HCT116 (cell line): ENCODE measurements at places on chromosomes 4 and X. TPM values are rescaled to one million over a fixed set of nuclear protein-coding genes. Genes with fewer than 3 reads are reported as not detected.

DNA sequence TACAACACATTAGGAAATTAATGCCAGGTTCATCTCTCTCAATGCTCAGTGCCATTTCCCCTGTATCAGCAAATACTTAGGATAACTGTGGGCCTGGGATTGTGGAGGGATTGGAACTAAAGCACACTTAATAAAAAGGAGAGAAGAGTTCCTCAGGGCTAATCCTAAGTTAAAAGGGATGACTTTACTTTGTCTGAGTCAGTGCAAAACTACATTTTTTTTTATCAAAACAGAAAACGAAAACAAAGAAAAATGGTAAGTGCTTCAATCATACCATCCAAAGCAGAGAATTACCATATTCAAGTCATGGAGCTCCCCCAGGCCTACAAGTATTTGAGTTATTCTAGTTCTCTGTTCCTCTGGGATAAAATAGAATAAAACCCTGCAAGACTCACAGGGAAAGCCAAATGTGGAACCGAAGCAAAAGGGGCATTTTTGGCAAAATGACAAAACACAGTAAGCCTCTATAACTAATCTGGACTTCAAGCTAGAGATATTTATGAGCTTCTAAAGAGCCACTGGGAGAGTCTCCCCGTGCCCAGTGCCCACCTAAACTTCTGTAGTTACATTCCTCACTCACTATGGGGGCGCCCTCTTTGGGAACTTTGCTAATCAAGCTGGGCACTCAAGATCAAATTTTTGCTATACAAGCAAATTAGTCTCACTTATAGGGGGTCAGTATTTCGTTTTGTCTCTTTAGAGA is 53.4 kb downstream of the PALLD start:
- DNase-seq, result no peak

- no peak for DNase-seq
Measured at GRCh38 chr4:158778156-158778711, 9.4 kb downstream of the FNIP2 start.

Gene HSFX3
- total RNA-seq, result 0.96 TPM

GRCh38 chr4:22672519-22672918 is 20.2 kb upstream of the GBA3 start:
- DNase-seq, result no peak

DNA sequence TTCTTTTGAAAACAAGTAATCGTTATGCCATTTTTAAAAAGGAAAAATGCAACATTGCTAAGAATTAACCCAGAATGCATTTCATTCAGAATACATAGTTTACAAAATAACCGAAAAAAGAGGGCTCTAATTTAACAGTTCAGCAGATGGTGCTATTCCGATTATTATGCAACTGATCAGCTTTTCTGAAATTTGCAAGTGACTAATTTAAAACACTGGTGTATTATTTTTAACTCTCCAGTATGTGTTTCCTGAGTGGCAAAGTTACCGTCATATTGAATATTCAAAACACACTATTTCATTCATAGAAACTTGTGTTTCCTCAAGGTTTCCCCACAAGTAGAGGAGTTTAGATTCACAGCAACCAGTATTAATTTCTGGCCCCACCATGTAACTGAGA is 21.1 kb downstream of the ZBTB49 start:
- DNase-seq, result no peak

DNA sequence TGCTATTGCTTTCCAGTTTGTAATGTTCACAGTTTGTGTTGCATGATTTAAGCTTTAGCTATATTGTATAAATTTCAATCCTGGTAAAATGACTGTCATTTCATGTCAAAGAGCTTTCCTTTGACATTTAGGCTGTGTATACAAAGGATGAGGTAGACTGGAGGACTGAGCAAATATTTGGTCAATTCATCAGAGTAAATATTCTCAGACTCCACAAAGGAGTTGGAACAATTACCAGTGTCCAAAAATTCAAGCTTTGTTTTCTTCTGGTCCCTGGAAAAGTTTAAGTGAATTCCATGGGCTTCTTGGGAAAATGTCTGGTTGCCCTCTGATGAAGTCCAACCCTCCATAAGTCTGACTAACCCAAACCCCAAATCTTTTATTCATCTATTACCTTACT is 682.4 kb downstream of the DACH2 start:
- no peak for DNase-seq

DNA sequence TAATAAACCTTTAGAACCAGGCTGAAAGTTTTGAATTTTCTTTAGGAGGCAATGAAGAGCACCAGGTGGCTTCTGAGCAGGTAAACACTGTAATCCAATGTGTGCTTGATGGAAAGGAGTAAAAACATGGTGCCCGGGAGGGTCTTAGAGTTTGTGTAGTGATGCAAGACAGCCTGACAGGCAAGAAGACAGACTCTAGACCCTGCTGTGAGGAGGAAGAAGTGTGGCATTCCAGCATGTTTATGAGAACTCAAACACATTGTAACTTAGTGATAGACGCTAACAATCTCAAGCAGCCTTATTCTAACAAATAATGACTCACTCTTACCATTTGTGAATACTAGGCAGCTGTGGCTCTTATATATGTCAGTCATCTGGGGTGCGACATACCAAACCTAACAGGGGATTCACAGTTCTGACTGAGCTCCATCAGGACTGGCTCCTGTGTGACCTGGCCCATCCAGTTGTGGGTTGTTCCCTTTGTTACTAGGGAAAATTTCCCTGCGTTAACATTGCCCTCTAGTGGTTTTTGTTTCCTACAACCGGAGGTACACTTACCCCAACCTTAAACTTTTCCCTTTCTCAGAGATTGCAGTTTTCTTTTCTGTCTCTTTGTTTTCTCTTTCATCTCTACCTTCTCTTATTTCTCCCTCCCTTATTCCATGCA is 53.8 kb downstream of the VSIG4 start:
- DNase-seq, result peak; percentile 57

GRCh38 chr4:112060212-112060611 is 85.0 kb upstream of the FAM241A start:
- DNase-seq, result peak; percentile 33

DNA sequence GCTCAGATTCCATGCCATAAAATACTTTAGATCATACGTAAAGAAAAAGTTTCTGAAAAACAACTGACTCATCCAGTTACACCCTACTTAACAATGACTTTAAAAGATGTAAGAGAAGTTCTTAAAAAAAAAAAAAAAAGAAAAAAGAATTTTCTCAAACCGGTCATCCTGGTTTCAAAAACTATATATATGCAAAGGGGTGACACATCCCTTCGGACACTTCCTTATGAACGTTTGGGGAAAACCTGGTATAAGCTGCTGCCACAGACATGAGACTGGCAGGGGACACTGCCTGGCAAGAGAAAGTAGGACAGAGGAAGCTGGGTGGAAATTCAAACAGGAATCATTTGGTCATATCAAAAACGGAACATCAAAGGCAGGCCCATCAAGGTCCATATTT is 81.2 kb upstream of the PRSS48 start:
- DNase-seq, result no peak

DNA sequence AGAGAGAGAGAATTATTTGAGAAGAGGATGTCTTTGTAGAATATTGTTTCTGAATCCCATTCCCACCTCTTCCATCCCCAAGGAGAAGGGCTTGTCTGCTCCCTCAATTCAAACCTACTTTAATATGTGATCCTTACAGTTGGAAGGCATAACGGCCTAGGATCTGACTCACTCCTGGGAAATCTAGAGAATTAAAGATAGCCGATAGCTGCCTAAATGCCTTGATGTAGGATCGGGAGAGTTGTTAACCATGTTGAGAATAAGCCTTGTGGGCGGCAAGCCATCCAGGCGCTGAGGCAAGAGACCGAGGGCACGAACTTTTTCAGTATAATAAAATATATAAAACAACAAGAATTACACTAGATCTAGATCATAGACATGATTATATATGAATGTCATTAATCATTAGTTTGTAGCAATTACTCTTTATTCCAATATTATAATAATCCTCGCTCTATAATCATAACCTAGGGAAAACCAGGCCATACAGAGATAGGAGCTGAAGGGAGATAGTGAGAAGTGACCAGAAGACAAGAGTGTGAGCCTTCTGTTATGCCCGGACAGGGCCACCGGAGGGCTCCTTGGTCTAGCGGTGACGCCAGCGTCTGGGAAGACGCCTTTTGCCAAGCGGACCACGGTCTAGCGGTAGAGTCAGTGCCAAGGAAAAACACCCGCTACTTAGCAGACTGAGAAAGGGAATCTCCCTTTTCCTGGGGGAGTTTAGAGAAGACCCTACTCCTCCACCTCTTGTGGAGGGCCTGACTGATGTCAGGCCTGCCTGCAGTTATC is 13.5 kb downstream of the EMCN start:
- DNase-seq, result no peak

Gene KLKB1
- total RNA-seq, result 0.10 TPM

DNA sequence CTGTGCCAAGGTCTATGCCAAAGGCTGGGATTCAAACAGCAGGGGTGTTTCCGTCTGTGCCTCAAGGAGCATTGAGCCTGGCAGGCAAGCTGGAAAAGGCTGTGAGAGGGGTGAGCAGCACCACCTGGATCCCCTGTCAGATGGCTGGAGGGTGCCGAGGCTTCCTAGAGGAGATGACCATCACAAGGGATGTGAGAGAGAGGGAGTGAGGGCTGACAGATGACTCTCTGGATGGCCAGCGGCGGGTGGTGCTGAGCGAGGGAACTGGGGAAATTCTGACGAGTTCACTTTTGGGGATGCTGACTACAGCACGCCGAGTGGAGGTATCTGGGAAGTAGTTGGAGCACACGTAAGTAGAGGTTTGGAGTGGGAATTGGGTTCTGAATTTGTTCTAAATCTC is 22.6 kb upstream of the CYP4V2 start:
- DNase-seq, result no peak

- no peak for DNase-seq
Measured at GRCh38 chr4:42562016-42562415, 94.9 kb downstream of the ATP8A1 start.

Gene TLR10
- total RNA-seq, result 0.30 TPM

GRCh38 chrX:9471571-9471985 is 6.7 kb downstream of the TBL1X start:
- DNase-seq, result no peak

DNA sequence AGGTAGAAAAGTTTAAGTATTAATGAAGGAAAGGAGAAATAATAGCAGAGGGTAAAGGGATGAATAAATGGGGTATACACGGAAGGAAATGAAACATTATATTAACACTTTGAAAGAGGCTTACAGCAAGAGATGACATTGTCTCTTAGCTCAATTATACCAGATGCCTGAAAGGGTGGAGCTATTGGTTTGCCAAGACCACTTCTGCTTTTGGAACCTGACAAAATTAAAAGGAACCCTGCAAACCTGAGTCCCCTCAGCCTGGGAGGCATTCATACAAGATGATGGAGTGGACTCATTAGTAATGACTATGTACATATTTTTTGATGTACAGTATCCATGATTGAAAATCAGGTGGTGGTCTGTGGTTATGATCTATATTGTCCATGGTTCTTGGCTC is 45.1 kb upstream of the HPF1 start:
- no peak for DNase-seq

DNA sequence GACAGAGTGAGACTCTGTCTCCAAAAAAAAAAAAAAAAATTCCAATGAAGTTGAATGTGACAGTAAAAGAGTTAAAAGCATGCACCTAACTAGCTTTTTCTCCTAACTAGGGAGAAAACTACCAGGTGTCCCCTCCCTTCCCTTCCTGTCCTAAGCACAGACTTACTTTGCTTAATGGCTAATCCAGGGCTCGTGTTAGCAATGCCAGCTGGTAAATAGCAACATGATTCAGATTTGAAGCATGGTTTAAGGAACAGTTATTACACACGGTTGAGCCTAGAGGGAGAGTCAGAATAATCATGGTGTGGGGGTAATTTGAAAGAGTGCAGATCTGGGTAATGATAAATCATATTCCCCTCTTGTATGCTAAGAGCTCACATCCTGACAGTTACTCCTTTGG is 338.3 kb downstream of the STIM2 start:
- no peak for DNase-seq

Gene ZNF280C
- total RNA-seq, result 12.3 TPM

- peak; percentile 54 for DNase-seq
Measured at GRCh38 chr4:6372649-6373525, 99.5 kb downstream of the PPP2R2C start.

DNA sequence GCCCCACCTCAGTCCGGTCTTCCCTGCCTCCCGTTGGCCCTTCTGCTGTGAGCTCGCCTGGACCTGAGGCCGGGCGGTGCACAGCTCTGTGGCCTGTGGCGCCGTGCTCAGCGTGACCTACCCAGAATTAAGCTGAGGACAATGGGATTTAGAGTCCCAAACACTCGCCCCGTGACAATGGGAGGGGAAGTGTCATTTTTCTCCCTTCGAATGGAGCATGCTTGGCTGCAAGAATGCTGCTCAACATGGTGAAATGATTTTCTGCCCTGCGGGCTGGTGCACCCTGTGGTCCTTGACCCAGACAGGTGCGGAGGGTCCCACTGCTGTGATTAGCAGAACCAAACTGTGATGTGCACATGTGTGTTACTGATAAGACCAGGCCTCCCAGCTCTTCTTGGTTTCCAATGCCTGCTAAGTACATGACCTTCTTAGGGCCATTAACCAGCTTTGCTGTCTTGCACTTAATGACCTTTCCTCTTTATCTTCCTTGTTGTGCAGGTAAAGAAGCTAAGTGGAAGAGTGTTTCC is 772 bp downstream of the EOLA1 start:
- DNase-seq, result no peak

Gene TEC
- 4.5 TPM for total RNA-seq

DNA sequence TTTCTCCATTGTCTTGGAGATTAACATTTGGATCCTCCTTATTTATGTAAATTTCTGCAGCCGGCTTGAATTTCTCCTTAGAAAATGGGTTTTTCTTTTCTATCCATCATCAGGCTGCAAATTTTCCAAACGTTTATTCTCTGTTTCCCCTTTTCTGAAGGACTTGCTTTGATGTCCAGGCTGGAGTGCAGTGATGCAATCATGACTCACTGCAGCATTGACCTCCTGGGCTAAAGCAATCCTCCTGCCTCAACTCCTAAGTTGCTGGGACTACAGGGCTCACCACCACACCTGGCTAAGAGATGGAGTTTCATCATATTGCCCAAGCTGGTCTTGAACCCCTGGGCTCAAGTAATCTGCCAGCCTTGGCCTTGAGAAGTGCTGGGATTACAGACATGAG is 144.0 kb upstream of the ZXDB start:
- DNase-seq, result no peak

DNA sequence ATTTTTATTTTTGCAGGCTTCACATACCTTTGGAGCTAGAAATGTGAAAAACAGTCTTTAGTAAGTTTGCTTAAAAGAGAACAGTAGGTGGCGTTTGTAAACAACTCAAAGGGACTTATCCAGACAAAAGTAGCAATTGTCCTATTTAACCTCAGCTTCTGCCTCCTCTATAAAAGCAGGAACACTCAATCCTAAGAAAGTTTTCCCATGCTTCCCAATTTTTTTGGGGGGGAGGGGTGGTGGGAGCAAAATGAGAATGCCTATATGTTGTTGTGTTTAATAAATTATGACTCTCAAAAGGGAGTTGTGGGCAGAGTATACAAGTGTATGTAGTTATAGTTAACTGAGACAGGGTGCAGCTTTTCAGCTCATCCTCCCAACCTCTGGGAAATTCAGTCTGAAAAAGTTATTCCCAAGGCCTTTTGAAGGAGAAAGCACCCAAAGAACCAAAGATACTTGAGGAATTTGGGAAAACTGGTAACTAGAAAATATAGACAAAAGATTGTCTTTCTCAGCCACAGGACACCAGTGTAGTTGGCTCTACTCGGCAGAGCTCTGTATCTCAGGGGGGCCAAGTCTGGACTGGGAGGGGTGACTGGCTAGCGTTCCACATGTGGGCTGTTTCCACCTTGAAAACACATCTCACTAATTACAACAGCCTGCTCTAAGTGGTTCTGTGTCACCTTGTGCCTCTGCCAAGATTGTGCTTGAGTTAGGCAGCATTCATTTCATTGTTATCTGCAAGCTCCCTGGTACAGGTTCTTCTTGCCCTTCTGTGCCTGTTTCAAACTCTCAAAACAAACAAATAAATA is 2.8 kb downstream of the SFRP2 start:
- DNase-seq, result peak; percentile 26

Gene GATA1
- total RNA-seq, result 0.34 TPM
